Cardiac fibroblast (primary cell): ENCODE measurements at places on chromosomes 1 and 21.

DNA sequence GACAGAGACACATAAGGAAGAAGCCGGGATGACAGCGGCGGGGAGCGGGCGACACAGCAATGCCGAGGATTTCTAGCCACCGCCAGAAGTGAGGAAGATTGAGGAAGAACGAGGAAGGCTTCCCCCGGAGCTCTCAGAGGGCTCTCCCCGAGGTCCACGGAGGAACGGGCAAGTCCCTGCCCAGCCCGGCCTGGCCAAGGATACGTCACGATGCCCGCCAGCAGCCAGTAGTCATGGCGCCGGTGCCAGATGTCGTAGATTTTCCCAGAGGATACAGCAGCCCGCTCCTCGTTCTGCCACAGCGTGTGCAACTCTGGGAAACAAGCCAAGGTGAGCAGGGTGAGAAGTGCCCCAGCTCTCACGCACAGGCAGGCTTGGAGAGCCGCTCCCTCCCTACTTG is 65.9 kb downstream of the KCNAB2 start:
- DNase-seq = no peak

DNA sequence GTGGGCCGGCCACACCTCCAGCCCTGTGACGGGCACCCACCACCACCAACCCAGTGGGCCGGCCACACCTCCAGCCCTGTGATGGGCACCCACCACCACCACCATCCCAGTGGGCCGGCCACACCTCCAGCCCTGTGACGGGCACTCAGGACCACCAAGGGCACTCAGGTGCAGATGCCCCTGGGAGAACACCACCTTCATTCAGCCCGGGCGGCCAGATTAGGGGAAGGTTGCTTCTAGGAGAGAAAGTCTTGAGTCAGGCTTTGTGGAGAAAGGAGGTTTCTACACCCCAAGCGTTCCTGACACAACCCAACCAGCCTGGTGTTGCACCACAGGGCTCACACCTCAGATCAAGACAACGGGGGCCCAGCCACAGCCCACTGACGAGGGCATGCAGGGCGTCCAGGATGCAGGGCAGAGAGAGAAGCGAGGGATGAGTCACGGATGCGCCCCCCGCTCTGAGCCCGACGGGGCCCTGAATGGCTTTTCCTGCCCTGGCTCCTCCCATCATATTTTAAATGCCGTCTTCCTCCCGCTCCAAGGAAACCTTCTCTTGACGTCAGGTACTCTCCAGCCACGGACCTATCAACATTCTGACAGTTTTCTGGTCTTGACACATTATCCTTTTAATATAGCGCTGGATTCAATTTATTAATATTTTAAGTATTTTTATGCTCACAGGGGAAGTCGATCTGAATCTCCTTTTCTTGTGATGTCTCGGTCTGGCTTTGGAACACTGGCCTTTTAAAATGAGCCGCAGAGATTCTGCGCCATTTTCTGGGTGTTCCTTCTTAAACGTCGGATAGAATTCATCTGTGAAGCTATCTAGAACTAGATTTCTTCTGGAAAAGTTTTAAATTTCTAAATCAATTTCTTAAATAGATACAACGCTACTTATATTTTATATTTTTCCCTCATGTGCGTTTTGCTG is 631 bp upstream of the SPATC1L start:
- peak; percentile 96 for DNase-seq

DNA sequence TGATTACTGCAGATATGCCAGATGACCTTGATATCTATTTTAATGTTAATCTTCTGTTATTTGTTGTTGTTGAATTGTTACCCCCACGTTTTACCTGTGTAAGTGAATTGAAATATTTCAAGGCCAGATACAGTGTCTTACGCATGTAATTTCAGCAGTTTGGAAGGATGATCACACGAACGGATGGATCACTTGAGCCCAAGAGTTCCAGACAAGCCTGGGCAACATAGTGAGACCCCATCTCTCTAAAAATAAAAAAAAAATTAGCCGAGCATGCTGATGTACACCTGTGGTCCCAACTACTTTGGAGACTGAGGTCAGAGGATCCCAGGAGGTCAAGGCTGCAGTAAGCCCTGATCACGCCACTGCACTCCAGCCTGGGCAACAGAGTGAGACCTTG is 32.2 kb downstream of the SDCCAG8 start:
- no peak for DNase-seq

- DNase-seq = no peak
These were observed 17.2 kb upstream of the NCF2 start for GRCh38 chr1:183607322-183607980.

GRCh38 chr21:35737899-35738346 is 322.4 kb downstream of the SETD4 start:
- peak; percentile 60 for DNase-seq

DNA sequence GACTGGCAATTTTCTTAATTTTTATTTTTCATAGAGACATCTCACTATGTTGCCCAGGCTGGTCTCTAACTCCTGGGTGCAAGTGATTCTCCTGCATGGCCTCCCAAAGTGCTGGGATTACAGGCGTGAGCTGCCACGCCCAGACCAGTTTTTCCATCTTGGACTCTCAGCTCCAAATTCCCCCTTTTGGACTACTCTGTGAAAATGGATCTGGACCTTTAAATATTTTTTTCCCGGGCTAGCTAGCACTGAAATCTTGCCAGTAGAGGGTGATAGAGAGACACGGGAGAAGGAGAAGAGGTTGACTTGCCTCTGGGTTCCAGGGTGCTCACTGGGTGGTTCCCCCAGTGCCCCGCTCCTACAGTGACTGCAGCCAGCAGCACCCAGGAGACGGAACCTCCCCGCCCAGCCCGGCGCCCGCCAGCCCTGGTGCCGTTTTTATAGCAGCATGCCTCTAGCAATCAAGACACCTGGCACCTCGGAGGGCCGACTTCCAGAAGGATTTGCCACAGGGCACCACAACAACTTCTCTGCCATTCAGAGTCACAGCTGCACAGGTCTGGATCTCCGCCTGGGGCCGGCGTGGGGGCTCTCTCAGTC is 34.7 kb upstream of the SCCPDH start:
- DNase-seq = peak; percentile 77

DNA sequence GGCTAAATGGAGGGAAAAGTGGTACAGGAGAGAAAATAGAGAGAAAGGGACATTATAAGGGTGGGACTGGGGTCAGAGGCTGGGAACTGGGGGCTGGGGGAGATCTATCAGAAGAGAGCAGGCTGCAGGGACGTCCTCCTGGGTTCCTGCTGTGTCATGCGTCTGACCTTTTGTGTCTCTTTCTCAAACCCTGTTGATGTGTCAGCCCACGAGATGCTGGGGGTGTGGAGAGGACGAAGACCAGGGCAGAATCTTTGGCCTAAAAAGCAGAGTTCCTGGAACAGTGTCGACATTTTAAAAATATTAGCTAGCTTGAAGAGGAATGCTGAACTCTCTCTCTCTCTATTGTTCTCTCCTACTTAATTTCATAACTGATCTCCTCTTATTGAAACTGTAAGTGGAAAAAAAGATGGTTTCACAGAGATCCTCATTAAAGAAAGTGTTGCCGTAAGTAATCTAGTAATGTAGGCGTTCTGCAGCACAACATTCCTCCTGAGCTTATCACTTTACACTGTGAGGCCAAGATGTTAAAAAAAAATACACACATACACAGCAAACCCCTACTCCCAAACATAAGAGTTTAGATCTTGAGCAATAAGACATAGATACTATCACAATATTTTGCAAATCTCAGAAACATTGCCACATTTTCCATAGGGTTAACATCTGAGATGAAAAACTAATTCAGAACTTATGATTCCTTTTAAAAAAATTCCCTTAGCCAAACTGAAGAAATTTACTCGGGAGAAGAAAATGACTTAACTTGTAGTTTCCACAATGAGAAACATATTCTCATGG is 52.6 kb downstream of the RUNX1 start:
- DNase-seq = peak; percentile 81
